ENCODE measurements at places on chromosomes 7 and 10. TPM values are rescaled to one million over a fixed set of nuclear protein-coding genes. Genes with fewer than 3 reads are reported as not detected.

UCMA gene
- not detected for total RNA-seq

PSMC2 gene
- 360 TPM for total RNA-seq

SPAG6 gene
- not detected for total RNA-seq

SH2D4B gene
- under 0.01 TPM for total RNA-seq

TBL2 gene
- 83.0 TPM for total RNA-seq

PGAM2 gene
- 0.14 TPM for total RNA-seq

WDFY4 gene
- total RNA-seq = 7.1 TPM

TEX36 gene
- total RNA-seq = not detected

VPS37D gene
- total RNA-seq = 4.3 TPM

SPAM1 gene
- total RNA-seq = not detected

TMEM236 gene
- 0.11 TPM for total RNA-seq

LFNG gene
- total RNA-seq = 8.6 TPM

PAPOLB gene
- total RNA-seq = 0.04 TPM

ODAD2 gene
- 0.32 TPM for total RNA-seq

STK31 gene
- total RNA-seq = 0.07 TPM

SYT15 gene
- 0.21 TPM for total RNA-seq

CCNJ gene
- 23.4 TPM for total RNA-seq

RASA4B gene
- total RNA-seq = 1.5 TPM

HSPA12A gene
- total RNA-seq = 0.13 TPM

ICA1 gene
- 23.8 TPM for total RNA-seq

SLC26A5 gene
- total RNA-seq = not detected

HOXA9 gene
- 0.18 TPM for total RNA-seq

ABCB1 gene
- total RNA-seq = 5.1 TPM

TMEM106B gene
- total RNA-seq = 34.0 TPM

SP8 gene
- total RNA-seq = not detected

RABGEF1 gene
- 22.6 TPM for total RNA-seq

SLF2 gene
- 36.7 TPM for total RNA-seq

TRIM50 gene
- total RNA-seq = not detected

RELN gene
- 7.9 TPM for total RNA-seq

SP4 gene
- total RNA-seq = 5.1 TPM

CFAP46 gene
- total RNA-seq = 3.0 TPM

ST8SIA6 gene
- total RNA-seq = 0.79 TPM

FXYD4 gene
- not detected for total RNA-seq

PAPSS2 gene
- 74.3 TPM for total RNA-seq

KAZALD1 gene
- total RNA-seq = 1.1 TPM

TRIL gene
- total RNA-seq = 0.33 TPM

ADK gene
- 63.2 TPM for total RNA-seq

GNAT3 gene
- total RNA-seq = not detected

IL2RA gene
- total RNA-seq = not detected

All from pulmonary artery endothelial cell (primary cell).